ENCODE measurements at places on chromosomes 7 and 10.

- DNase-seq, result no peak
These were observed 44.0 kb downstream of the CAPZA2 start for GRCh38 chr7:116906391-116906790.

- DNase-seq, result no peak
These were observed 102.2 kb downstream of the TAX1BP1 start for GRCh38 chr7:27842094-27842692.

DNA sequence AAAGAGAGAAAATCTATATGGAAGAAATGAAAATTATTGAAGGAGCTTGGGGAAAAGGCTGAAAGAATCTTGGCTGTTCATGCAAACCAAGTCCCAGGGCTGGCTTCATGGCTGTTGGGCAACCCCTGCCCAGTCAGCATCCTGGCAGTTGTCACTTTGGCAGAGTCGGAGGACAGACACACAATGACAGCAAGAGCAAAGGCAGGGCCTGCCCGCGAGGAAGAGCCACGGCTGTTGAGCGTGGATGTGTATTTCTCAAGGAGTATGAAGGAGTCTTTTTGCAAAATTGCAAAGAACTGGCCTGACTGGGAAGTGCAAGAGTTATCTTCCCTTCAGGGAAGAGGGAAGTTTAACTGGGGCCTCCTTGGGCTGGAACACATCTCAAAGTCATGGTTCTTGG is 11.7 kb downstream of the PTPRE start:
- no peak for DNase-seq

- DNase-seq, result no peak
These were observed 79.1 kb upstream of the TNRC18 start for GRCh38 chr7:5502721-5503243.

- no peak for DNase-seq
These were observed 473.3 kb upstream of the PCDH15 start for GRCh38 chr10:55274367-55274766.

GRCh38 chr10:64394744-64395143 is 873.5 kb downstream of the REEP3 start:
- DNase-seq, result no peak

DNA sequence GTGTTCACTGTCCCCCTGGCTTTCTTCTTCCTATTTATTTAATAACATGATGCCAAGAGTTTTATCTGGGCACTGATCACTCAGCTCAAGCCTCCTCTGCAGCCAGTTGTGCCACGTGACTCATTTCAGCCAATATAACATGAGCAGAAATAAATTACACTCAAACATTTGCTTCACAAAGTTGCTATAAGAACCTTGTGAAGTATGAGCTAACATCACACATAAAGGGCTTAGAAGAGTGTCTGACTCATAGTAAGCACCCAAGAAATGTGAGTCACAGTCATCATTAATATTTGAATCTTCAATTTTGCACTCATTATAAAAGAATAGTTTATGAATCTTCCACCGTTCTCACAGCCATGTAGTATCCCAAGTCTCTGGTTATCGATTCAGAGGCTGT is 414.6 kb upstream of the NPVF start:
- no peak for DNase-seq

- DNase-seq, result peak; percentile 27
These were observed 2.4 kb downstream of the SFMBT2 start for GRCh38 chr10:7408291-7409044.

GRCh38 chr10:124626759-124627380 is 117.3 kb downstream of the FAM53B start:
- DNase-seq, result no peak

- DNase-seq, result peak; percentile 9
These were observed 62.9 kb upstream of the FAM171A1 start for GRCh38 chr10:15433850-15434537.

- no peak for DNase-seq
These were observed 8.1 kb upstream of the SH2D4B start for GRCh38 chr10:80529604-80530003.

GRCh38 chr10:46317889-46318288 is 31.1 kb downstream of the ANTXRL start:
- no peak for DNase-seq

DNA sequence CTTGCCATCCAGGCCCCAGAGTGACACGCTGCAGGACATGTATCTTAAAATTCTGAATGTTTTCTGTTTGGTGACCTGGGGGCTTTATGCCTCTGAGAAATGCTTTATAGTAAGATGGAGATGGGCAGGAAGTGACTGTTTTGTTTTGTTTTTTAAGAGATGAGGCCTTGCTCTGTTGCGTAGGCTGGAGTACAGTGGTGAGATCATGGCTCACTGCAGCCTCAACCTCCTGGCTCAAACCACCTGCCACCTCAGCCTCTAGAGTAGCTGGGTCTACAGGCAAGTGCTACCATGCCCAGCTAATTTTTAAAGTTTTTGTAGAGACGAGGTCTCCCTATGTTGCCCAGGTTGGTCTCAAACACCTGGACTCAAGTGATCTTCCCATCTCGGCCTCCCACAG is 20.6 kb downstream of the ZNF777 start:
- no peak for DNase-seq

DNA sequence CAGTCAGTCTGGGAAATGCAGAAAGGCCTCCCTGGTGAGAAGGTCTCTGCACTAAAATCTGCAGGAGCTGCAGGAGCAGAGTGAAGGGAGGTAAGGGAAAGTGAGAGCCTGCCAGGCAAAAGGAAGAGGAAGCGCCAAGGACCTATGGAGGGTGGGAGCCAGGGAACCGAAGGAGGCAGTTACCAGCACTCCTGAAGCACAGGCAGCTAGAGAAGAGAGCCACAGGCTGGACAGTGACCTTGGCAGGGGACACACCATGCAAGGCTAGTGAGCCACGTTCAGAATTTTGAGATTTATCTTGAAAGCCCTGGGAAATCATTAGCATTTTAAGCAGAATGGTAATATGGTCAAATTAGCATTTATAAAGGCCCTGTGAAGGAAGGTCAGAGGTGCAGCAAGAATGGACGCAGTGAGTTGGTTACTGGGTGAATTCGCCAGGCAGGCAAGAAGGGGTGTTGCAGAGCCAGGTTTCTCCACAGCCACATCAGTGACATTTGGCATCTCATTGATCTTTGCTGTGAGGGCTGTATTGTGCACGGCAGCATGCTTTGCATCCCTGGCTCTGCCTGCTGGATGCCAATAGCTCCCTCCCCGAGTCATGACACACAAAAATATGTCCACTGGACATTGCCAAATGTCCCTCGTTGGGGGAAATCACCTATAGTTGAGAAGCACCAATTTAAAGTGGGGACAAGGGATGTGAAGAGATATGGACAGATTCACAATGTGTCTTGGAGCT is 54.7 kb upstream of the LANCL2 start:
- DNase-seq, result no peak

DNA sequence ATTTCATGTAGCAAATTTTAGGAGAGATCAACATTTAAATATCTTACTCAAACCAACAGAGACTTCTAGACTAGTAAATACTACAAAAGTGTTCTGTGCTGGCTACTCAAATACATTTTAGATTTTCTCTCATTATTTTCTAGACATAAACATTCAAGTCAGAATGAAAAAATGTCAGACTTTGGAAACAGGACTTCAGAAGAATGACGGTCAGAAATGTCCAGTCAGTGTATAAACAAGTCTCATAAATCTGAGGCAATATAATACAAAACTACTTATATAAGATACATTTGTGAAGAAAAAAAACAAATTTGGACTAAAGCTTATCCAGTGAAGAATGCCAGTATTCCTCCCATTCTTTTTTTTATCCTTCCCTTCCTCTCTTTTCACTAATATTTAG is 25.9 kb downstream of the RNLS start:
- no peak for DNase-seq

GRCh38 chr7:11829954-11830353 is 2.0 kb downstream of the THSD7A start:
- no peak for DNase-seq

DNA sequence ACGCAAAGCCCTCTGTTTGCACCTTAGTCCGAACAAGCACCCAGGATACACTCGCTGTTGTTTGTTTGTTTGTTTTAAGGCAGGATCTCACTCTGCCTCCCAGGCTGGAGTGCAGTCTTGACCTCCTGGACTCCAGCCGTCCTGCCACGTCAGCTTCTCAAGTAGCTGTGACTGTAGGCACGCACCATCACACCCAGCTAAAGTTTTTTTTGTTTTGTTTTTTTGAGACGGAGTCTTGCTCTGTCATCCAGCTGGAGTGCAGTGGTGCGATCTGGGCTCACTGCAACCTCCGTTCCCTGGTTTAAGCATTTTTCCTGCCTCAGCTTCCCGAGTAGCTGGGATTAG is 76.8 kb downstream of the CTBP2 start:
- DNase-seq, result no peak

- DNase-seq, result no peak
These were observed 36.6 kb upstream of the FMC1 start for GRCh38 chr7:139304517-139304916.

DNA sequence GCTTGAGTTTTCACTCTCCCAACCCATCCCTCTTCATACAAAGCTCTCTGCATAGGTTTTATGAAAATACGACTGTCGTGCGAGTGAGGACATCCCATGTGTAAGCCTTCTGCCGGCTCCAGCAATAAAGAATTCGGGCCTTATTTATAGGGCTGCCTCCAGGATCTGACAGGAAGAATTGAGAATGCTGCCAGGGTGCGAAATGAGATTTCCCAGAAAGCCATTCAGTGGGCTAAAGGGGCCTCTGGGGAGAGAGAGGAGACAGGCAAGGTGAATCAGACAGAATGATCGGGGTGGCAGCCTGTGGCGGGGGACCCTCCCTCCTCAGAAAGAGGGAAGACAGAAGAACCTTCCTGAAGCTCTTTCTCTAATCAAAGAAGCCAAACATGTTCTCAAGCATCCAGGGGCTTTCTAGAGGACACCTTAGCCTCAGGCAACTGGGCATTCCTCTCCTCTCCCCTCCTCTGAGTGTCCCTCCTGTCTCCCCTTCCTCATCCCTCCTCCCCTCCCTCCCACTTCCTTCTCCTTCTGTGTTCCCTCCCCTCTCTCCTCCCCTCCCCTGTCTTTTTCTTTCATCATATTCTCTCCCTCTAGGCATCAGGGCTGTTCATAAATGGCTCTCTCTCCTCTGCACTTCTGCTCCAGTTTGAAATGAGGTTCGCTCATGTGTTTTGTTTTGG is 410.9 kb downstream of the TYW1 start:
- DNase-seq, result no peak

DNA sequence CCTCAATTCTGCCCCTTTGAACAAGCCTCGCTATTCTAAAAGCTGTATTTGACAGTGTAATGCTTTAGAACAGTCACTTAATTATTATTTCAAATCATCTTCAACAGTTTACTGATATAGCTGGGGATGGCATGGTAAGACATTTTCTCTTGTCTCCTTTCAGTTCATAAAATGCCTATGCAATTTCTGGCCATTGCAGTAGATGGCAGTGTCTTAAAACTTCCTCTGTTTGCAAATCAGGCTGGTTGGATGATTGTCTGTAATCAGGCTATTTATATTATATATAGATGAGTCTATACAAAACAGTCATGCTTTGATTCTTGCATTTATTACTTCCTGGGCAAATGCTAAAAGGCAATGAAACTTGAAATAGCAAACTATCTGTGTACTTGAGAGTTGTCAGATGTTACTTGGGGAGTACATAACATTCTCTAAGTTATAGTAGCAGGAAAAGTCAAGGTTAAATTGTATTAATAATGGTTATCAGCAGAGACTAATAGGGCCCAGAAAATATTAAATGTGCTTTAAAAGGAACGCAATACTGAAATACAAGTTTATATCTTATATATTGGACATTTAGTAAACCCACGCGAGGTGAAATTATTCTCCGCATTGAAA is 55.5 kb upstream of the LHFPL3 start:
- DNase-seq, result peak; percentile 55

- DNase-seq, result peak; percentile 10
These were observed 11.8 kb upstream of the TIAL1 start for GRCh38 chr10:119608316-119609155.

GRCh38 chr10:69088471-69088769 is 517 bp downstream of the SRGN start:
- DNase-seq, result no peak

DNA sequence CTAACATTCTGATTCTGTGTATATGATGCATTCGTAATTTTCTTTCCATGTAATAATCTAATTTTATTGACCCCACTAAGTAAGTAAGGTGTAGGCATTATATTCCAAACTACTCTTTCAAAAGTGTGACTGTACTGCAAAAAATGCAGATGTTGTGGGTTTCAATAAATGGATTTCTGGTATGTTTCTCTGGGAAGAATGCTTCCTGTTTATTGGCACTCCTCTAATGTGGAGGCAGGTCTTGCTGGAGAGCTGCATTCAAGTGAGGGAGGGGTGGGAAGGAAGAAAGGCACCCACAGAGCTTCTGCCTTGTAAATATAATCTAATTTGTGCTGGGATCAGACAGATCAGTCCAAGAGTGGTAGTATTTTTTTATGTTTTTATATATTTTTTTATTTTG is 23.9 kb downstream of the ST7 start:
- no peak for DNase-seq

- no peak for DNase-seq
These were observed 17.2 kb downstream of the RUNDC3B start for GRCh38 chr7:87645446-87645845.
